ENCODE measurements at places on chromosomes 5 and 9.

DNA sequence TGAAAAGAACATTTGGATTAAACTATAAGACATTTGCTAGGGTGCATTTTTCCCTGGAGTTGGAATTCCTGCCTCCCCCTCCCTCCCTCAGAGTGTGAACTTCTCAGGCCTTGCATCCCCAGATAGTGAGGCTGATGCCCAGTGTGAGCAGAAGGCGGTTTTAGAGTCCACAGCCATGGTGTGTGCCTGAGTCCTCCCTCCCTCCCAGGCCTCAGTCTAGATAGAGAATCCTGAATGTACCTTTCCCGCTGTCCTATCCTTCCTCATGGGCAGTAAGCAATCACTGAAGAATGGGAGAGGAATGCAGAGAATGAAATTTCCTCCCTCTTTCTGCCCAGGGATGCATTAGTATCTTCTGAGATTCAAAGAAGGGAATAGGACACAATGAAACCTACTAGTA lies 108.5 kb downstream of the RASGRF2 start:
- no peak for DNase-seq

- no peak for DNase-seq
These were observed 58.1 kb upstream of the DHFR start for GRCh38 chr5:80712919-80713318.

DNA sequence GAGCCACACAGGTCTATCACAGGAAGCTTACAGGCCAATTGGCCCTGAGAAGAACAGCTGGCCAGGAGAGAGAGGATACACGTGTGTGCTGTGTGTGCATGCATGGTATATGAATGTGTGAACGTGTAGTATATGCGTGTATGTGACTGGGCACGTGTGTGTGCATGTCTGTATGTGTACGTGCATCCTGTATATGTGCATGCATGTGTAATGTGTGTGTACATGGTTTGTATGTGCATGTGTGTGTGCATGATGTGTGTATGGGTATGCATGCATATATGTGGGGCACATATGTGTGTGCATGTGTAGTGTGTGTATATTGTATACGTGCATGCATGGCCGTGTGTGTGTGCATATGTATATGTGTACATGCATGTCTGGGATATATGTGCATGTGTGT lies 57.0 kb upstream of the FCN2 start:
- DNase-seq, result no peak

DNA sequence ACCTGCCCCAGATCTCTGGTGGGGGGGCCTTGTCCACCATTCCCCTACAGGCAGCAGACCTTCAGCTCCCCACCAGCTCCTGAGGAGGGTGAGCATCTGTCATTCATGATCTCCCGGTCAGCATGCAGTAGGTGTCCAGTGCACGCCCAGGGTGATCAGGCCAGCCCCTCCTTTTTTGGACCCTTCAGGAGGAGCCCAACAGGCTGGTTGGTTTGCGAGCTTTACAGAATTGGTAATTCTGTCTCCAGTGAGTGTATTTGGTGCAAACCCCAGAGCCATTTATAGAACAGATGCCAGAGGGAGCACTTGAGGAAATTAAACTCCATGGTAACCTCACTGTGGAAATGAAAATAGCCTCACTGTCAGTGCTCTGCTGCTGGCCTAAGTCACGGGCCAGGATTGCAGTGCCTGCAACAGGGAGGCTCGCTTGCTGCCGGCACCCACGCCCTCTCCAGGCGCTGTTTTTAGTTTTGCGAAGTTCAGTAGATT lies 23.4 kb downstream of the WNK2 start:
- DNase-seq, result no peak

DNA sequence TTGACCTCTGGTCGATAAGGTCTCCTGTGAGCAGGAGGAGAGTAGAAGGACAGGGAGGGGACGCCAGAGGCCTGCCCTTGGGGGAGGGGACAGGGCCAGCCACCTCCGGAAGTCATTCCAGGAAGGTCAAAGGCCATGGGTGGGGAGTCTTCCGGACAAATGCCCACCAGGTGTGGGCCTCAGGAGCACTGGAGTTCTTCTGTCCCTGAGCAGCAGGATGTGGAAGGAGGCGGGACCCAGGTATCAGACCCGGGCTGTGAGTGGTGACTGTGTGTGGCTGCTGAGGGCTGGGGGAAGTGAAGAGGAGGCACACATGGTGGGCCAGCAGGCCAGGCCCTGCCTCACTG lies 13.9 kb downstream of the FGF18 start:
- DNase-seq, result no peak

GRCh38 chr5:173094012-173094661 lies 38.0 kb downstream of the CREBRF start:
- DNase-seq, result no peak
